ENCODE measurements at places on chromosomes 11 and 22.

GRCh38 chr11:133520707-133521106 is 11.6 kb downstream of the OPCML start:
- DNase-seq: no peak

- no peak for DNase-seq
These were observed 21.9 kb downstream of the MRPL23 start for GRCh38 chr11:1969035-1969434.

DNA sequence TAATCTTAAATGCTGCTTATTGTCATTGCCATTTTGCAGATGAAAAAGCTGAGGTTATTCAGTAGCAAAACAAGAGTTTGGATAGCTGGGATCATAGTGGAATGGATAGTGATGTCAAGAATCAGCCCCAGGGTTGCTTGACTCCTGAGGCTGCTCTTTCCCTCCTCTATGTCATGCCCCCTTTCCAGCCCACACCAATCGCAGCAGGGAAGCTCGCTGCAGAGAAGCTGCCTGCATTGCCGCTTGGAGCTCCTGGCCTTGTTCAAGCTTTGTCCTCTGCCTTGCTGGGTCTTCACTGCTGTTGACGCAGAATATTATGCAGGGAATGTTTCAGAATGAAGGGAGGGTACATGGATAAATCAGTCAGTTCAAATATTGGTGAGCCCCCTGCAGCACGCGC is 128.8 kb upstream of the RASSF10 start:
- DNase-seq: no peak

- DNase-seq: no peak
These were observed 5.1 kb downstream of the DKK3 start for GRCh38 chr11:12003336-12003735.

- DNase-seq: no peak
These were observed 102.2 kb upstream of the NNMT start for GRCh38 chr11:114193730-114194679.

GRCh38 chr22:21837248-21837979 is 30.0 kb downstream of the MAPK1 start:
- peak; percentile 67 for DNase-seq

Data from NCI-H446 treated with DMSO at 0.1 percent for 48 hours (cell line).